ENCODE measurements at places on chromosomes 3 and 15.

GRCh38 chr3:183485585-183485984 is 57.2 kb upstream of the MCF2L2 start:
- no peak for DNase-seq

- no peak for DNase-seq
Measured at GRCh38 chr3:69232482-69232881, 110.1 kb upstream of the LMOD3 start.

GRCh38 chr3:10950476-10951294 is 41.9 kb upstream of the SLC6A1 start:
- no peak for DNase-seq

- no peak for DNase-seq
Measured at GRCh38 chr3:31242026-31242960, 290.4 kb upstream of the STT3B start.

GRCh38 chr15:80612118-80612823 is 82.8 kb upstream of the ABHD17C start:
- DNase-seq: no peak

- no peak for DNase-seq
Measured at GRCh38 chr3:151971814-151972579, 98.6 kb downstream of the SUCNR1 start.

- DNase-seq: no peak
Measured at GRCh38 chr3:186917512-186918312, 12.6 kb upstream of the ST6GAL1 start.

DNA sequence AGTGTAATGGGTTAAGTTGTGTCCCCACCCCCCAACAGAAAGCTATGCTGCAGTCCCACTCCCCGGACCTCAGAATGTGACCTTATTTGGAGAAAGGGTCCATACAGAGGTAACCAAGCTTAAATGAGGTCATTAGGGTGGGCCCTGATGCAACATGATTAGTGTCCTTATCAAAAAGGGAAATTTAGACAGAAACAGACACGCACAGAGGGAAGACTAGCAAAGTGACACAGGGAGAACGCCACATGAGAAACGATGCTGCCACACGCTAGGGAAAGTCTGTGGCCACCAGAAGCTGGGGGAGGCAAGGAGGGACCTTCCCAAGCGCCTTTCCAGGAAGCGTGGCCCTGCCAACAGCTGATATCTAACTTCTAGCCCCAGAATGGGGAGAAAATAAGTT is 65.4 kb downstream of the RPN1 start:
- DNase-seq: no peak

DNA sequence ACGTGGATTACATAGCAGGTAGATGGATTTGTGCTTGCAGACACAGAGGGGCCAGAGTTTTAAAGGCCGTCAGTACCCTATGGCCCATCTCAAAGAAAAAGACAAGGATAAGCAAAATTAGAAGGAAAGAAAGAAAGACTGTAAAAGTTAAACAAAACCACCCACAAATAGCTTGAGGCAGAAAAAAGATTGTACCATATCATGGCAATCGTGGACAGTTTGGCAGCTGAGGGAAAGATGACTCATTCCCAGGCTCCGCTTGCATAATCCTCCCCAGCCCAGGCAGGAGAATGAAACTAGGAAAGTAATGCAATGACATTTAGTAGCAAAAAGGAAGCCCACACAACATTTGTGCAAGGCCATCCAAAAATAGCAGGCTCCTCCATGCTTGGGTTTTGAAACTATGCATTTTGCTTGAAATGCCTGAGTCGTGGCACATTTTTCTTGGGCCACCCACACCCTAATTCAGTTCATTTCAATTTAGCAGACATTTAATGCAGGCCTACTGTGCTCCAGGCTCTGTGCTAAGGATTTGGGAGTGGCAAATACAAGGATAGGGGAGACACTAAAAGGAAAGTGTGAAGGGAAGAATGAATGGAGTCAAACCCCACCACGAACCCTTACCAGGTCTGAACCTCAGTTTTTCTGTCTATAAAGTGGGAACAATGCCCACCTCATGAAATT is 40.9 kb upstream of the SMAD3 start:
- DNase-seq: no peak

GRCh38 chr3:107272885-107273284 is 104.4 kb upstream of the CCDC54 start:
- DNase-seq: no peak

DNA sequence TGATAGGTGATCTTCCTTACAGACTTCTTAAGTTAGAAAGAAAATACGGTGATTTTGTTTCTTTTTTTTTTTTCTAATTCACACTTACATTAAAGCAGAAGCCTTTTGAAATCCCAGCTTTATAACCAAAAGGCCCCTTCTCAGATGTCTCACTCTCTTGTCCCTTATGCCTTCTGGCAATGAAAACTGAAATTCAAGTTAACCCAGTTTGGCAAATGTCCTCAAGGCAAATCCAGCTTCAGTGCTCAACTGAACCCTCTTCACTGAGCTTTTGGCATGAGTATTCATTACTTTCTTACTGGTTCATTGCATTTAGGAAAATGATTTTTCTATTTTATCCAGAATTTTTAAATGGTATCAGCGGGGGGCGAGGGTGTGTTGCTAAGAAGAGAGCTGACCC is 17.0 kb downstream of the PLCH1 start:
- DNase-seq: no peak

DNA sequence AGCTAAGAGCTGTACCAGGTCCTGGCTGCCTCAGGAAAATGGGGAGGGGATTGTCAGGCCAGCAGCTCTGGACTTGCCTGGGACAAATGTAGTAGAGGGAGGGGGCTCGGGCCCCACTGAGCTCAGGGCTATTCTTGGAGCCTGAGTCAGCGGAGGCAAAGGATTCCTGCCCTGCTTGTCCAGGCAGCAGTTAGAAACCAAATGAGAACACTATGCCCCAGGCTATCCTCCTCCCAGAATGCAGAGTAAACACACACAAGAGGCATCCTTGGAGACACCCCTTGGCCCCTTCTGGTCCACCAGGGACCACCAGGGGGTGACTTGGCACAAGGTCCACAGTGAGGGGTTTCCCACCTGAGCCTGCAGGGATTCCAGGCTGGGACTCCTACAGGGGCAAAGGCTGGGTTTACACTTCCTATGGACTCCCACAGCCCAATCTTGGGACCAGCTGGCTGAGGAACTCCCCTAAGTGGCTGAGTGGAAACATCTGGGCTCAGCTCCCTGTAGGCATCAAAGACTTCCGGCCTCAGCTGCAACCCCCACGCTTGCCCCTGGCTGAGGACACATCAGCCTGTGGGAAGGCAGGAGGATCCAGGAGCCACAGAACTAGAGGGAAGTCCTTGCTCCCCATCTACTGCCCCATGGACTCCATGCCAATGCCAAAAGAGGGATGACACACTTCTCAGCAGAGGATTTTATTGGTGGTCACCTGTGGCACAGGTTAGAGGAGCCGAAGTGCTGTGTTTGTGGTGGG is 3.4 kb upstream of the COL7A1 start:
- DNase-seq: no peak

DNA sequence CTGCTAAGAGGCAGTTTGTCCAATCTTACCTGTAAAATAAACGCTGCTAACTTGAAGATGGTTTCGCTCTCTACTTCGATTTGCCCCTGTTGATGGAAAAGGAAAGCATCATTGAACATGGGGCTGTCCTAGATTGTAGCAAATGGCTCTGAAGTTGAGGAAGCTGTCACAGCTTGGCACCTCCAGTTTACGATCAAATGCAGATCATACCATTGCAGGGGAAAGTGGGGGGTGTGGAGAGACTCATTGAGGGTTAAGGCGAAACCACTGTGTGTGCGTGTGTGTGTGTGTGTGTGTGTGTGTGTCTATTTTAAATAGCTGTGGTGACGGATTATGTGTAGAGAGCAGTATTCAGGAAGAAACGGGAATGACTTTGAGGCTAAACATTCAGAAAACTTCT is 127.6 kb upstream of the LMOD3 start:
- DNase-seq: no peak

DNA sequence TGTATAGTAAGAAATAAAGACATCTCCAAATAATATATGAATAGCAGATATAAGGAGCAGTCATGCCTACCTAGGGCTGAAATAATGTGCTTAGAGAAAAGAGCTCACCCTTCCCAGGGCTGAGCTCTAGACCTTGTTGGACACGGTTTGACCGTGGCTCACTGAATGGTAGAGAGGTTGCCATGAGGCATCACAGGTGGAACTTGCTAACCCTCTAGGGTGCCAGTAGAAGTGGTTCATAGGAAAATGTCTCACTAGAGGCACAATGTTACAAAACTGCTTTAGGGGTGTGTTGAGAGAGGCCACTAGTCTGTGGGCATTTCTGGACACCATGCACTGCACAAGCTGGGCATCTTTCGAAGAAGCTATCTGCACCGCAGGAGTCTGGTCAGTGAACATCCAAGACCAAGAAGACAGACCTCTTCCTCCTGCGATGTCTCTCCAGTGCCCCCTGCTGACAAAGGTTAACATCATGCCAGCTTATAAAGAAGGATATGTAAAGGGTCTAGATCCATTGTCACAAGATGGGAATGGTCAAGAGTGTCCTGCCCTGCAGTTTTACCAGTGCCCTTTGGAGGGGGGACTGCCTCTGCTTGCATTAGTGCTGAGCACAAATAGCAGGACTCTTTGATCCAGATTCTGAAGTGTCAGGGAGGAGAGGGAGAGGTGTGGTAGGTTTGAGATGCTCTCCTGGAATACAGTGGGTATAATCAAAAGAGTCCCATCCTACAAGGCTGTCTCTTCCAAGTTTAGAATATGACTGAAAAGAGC is 266.8 kb downstream of the ZNF385D start:
- no peak for DNase-seq

GRCh38 chr15:44971036-44971435 is 14.5 kb downstream of the TERB2 start:
- no peak for DNase-seq

DNA sequence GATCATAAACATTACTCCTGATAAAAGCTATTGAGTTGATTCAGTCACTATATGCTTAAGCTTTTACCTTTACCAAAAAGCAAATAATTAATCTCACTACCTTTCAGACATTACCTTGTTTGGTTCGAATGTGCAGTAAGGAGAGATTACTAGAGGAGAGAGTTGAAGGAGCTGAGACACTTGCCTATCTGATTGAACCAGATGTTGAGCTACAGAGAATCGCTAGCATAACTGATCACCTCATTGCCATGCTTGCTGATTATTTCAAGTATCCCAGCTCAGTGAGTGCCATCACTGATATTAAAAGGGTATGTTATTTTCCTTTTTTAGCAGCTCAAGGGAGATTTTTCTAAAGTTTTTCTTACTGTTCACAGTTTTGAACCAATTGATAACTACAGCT is 54.6 kb downstream of the ARMC8 start:
- no peak for DNase-seq

GRCh38 chr15:25711691-25712090 is 151.4 kb downstream of the ATP10A start:
- DNase-seq: peak; percentile 65

GRCh38 chr3:10376353-10376752 is 55.4 kb upstream of the SEC13 start:
- DNase-seq: no peak

DNA sequence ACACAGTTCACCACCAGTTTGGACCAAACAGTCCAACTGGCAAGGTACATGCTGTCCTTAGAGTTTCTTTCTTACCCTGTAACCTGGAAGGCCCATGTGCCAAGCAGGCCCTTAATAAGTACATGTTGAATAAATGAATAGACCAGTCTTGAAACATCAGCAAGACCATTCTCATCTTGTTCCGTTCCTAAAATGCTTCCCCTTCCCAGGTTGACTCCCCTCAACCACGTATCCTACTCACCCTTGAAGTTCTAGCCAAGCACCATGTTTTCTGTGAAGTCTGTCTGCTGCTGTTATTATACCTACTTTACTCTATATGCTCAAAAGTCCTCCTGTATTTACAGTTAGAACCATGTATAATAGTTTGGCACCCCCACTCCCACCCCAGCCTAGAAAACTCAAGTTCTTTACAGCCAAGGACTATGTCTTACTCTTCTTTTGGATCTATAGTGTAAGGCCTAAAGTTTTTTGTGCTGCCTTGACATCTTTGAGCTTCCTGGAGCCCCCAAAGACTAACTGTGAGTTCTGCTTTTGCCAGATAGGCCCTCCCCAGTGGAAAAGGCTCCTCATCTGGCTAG is 49.2 kb upstream of the SSR3 start:
- DNase-seq: no peak

DNA sequence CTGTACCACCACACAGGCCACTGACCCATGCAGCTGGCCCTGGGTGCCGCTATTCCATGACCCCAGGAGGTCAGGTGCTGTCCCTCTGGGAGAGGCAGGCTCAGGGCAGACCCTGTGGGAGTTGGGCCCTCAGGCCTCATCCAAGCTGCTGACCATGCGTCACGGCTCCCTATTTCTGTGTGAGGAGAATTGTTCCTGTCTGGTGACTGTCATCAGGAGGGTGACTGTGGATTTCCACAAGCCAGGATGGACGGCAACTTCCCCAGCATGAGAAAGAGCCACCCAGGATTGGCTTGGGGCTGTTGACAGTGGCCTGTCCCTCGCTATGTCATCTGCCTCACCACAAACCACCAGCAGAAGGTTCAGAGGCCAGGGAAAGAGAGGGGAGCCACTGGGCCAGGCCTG is 41.4 kb downstream of the ZDHHC19 start:
- DNase-seq: no peak

DNA sequence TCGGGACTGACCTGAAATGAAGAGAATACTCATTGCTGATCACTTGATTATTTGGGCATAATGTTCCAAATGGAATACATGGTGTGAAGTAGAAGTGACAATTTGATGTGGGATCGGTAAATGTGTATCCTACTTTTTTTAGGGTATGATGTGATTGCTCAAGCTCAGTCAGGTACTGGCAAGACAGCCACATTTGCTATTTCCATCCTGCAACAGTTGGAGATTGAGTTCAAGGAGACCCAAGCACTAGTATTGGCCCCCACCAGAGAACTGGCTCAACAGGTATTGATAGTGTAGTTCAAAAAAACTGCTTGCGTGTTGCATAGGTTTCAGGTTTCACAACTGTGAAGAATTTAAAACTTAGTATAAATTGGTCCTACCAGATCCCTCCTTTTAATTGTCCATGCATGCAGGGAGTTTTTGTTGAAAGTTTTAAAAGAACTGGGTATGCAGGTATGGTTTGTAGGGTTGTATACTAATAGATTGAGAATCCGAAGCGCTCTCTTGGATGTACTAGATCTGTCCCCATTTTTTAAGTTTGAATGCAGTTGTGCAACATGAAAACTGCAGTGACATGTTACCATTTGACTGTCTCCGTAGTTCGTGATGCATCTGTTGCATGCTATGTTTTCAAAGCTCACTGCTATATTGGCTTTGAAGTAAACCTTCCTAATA is 1.6 kb downstream of the EIF4A2 start:
- no peak for DNase-seq

DNA sequence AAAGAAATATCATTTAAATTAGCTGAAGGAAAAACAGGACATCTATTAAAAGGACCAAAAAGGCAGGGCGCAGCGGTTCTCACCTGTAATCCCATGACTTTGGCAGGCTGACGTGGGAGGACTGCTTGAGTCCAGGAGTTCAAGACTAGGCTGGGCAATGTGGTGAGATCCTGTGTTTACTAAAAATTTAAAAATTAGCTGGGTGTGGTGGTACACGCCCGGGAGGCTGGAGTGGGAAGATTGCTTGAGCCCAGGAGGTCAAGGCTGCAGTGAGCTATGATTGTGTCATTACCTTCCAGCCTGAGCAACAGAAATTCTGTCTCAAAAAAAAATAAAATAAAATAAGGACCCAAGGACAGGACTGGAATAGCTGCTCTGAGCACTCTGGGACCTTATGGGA is 16.2 kb upstream of the HERC1 start:
- no peak for DNase-seq

- no peak for DNase-seq
Measured at GRCh38 chr15:65343374-65343981, 34.3 kb downstream of the IGDCC3 start.

GRCh38 chr15:34124651-34125050 is 22.8 kb downstream of the PGBD4 start:
- no peak for DNase-seq

All from mesenteric fat pad (tissue), 1 donor.